ENCODE measurements at places on chromosomes 4 and X.

DNA sequence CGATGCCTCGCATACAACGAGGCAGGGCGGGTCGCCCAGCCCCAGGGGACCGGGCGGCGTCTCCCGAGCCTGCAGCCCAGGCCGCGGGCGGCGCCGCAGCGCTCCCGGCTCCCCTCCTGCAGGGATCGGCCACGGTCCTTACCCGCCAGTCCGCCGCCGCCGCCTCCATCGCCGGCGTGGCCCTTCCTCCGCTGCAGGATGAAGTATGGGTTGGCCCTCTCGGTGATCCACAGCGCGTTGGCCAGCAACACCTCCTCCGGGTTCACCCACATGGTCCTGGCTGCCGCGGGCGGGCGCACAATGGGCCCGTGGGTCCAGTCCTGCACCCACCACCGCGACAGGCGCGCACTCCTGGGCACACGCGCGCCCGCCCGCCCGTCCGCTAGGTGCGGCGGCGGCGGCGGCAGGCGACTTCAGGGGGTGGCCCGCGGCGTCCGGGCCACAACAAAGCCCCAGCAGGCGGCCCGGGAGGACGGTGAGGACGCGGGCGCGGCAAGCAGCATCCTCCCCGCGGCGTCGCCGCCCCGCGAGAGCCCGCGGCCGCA is 339 bp downstream of the TBC1D9 start:
- DNase-seq = no peak

DNA sequence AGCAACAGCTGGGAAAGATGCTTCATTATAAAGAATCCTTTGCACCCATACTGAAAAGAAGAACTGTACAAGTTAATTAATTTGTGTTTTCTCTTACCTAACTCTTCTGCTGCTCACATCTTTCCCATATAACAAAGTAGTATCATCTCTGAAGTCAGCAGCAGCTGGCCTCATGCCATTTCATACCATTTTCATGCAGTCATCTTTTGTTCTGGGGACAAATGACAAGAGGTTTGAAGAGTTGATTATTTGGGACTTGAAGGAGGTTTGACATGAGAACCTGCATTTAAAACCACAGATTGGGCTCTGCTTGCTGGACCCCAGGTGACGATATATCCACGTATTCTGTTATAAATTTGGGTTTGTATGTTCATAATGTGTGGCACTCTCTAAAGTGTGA is 430.3 kb downstream of the SPRY1 start:
- DNase-seq = no peak

DNA sequence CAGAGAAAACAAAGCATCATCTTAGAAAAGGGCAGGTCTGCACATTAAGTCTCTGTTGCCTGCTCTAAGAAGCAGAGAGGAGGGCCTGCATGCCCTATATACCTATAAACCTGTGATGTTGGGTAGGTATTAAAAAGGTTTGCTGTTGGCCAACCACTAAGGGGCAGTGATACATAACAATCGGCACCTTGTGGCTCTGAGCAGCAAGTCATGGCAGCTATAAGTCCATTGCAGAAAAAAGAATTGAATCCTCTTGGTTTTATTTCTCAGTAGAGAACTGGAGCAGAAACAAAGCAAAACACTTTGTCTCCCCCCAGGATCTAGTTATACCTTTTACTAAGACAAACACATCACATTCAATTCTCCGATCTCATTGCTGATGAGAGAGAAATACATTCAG is 1364.4 kb downstream of the STIM2 start:
- peak; percentile 55 for DNase-seq

GRCh38 chrX:9758021-9758638 is 7.5 kb downstream of the GPR143 start:
- no peak for DNase-seq

DNA sequence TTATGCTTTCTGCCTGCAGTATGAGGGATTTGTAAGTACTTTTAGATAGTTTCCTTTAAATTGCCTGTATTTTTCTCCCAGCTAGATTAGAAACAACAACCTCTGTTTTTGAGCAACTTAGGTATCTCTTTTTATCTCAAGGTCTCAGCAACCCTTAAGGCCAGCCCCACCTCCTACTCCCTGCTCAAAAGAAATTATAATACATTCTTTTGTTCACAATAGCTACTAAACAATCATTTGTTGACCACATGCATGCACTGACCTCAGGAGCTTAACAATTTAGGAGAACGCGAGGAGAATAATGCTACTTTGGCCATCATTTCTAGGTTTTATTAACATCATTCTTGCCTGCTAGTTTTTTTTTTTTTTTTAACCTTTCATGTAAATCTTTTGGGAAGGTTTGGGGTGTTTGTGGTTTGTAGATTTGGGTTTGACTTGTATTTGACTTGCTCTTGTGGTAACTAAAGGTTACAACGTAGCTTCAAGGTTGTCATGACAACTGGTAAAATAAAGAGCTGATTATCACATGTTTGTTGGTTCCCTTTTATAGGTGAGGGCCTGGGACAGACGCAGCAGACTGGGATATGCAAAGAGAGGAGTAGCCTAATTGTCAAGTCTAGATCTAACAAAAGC is 145.4 kb upstream of the PLAC1 start:
- DNase-seq = no peak

GRCh38 chr4:88720451-88721428 is 23.1 kb upstream of the NAP1L5 start:
- DNase-seq = no peak

GRCh38 chrX:4830880-4831557 is 1117.6 kb upstream of the PRKX start:
- no peak for DNase-seq

DNA sequence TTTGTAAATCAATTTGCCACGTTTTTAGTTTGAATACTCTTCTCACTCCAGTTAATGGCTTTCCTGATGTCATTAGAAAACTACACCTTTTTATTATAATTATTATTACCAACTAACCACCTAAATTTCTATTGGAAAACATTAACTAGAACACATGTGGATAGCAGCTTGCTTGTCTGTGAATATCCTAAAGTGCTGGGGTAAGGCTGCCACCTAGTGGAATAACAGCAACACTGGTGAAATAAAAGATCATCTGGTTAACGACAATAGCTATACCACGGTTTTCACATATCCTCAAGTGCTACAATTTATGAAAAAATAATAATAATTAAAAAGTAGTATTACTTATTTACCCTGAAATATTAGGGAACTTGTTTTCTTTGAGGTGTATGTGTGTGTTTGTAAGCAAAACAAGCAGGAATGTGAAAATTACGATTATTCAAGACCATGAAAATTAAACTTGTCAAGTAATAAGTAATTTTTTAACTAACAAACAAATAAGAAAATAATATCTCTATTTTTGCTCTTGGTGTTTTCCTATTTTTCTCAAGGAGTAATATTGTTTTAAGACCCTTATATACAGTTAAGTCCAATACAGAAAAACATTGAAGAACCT is 130.1 kb upstream of the TECRL start:
- DNase-seq = peak; percentile 47

GRCh38 chr4:162847945-162848549 is 318.6 kb downstream of the NAF1 start:
- DNase-seq = no peak

GRCh38 chrX:7409866-7410265 is 261.9 kb upstream of the PUDP start:
- DNase-seq = no peak

DNA sequence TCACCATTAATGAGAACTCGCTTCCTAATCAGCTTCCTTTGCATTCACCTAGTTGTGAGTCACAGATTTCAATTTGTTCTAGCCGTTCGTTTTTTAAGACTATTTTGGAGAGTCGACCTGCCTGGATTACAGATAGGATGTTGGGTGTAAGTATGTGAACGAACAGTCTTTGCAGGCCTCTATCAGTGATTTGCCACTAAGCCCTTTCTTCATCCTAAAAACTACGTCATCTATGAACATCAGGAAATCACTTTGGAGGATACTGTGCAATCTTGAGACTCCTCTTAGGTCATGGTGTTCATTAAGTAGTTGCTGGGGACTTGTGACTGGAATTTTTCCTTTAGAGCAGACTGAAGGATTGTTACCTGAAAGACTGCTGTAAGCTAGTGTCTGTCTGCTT is 1.1 kb downstream of the POLA1 start:
- DNase-seq = no peak

DNA sequence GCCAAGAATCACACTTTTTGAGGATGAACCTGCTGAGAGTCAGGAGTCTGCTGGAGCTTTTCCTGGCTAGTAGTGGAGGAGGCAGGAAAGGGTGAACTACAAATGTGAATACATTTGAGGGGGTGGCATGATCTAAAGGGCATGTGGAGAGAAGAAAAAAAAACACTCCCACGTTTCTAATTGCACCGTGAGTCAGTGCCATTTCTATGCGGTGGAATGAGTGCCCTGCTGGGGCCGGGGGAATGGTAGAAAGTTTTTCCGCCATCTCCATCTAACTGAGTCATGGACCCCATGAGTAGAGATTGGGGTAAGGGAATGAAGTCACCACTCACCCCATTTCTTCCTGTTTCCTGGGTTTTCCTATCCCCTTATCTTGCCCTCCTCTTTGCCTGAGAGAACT is 19.8 kb downstream of the BEX3 start:
- DNase-seq = no peak

DNA sequence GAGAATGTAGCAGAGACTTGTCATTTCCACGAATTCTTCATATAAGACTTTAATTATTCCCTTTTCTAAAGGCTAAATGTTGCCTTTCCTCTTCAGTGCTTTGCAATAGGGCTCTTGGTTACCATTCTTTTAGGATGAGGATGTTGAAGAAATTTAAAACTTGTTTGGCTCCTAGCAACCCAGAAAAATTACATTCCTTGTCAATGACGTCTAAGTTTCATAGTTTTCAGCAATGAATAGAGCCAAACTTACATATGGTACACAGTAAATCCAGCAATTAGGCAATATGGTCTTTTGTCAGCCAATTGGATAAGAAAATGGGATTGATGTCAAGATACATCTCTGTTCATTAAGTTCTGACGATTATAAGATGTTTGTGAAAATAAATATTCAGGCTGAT is 1639.6 kb upstream of the PCDH10 start:
- DNase-seq = no peak

DNA sequence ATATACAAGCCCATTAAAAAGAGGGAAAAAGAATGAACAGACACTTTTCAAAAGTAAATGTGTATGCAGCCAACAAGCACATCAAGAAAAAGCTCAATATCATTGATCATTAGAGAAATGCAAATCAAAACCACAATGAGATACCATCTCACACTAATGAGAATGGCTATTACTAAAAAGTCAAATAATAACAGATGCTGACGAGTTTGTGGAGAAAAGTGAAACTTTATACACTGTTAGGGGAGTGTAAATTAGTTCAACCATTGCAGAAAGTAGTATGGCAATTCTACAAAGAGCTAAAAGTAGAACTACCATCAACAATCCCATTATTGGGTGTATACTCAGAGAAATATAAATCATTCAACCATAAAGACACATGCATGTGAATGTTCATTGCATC is 203.0 kb downstream of the ARAP2 start:
- no peak for DNase-seq

DNA sequence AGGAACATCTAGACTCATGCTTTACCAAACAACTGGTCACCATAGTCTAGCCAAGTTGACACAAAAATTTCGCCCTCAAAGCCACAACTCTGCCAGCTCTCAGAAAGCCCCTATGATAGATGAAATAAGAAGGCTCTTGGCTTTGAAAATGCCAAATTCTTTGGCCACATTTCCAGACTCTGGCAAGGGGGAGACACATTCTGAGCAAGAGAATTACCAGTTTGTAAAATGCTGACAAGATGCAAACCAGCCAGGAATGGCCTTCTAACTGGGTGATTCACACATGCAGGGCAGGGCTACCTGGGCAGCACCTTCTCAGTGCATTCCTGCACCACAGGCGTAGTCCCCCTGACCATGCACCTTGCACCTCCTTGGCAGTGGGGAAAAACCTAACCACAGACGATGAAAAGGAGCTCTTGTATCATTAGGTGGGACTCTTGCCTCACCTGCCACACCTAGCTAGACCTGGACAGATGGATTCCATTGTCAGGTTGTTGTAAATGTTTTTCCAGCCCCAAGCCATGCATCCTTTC is 77.4 kb upstream of the CPEB2 start:
- no peak for DNase-seq

DNA sequence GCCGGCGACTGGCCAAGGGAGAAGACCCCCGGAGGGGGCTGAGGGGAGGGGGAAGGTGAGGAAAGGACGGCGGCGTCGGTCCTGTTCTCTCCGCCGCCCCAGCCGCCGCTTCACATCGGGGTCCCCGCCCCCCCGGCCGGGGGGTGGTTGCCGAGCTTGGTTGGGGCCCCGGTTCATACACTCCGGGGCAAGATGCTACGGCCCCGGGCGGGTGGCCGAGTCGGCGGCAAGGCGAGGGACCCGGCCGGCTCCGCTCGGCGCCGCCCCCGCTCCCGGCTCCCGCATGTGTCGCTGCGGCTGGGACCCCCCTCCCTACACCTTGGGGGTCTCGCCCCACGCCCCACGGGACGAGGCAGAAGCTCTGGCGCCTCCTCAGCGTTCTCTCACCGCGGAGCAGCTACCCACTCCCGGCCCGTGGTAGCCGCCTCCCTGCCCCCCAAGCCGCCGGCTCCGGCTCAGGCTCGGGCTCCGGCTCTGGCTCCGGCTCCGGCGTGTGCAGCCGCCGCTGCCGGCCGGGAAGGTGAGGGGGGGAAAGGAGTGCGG is 461 bp downstream of the FBXW7 start:
- DNase-seq = no peak

- peak; percentile 45 for DNase-seq
Measured at GRCh38 chr4:77385124-77385969, 220.3 kb upstream of the CXCL13 start.

DNA sequence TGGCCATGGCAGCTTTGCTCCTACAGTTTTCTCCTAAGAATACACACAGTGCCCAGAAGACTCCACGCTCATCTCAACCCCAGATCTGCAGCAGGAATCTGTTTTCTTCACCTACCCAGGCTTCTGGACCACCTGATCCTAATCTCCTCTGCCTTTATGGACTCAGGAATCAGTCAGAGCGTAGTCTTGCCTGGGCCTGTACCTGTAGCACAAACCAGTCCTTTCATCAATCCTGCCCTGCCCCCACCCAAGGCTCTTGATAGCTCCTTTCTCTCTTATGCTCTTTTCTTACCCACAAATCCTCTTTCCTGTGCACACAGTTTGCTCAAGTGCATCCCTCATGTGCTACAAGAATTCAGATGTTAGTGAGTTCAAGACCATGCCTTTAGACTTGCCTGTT is 89.7 kb downstream of the ZNF718 start:
- DNase-seq = no peak

- DNase-seq = peak; percentile 17
Measured at GRCh38 chr4:53847965-53848364, 216.4 kb downstream of the CHIC2 start.

DNA sequence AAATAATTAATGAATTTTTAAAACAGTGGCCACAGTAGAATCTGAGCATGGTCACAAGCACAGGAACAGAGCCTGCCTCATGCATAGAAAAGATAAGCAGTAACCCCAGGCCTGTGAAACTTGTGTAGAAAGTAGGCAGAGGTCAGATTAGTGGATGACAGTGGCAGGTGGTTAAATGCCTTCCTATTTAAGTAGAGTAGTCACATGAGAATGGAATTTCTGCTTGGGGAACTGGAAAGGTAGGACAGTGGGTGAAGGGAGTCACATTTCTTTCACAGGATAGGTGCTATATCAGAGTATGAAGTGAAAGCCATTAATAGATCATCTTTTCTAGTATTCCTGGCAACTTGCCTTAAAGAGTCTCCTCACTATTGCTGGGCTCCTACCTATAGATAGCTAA is 34.9 kb upstream of the ASB12 start:
- no peak for DNase-seq

GRCh38 chr4:15188605-15189539 is 186.6 kb downstream of the CPEB2 start:
- DNase-seq = no peak

- no peak for DNase-seq
Measured at GRCh38 chr4:150308824-150309472, 230.7 kb downstream of the DCLK2 start.
